ENCODE measurements at places on chromosomes 5 and 9. TPM values are rescaled to one million over a fixed set of nuclear protein-coding genes. Genes with fewer than 3 reads are reported as not detected.

DNA sequence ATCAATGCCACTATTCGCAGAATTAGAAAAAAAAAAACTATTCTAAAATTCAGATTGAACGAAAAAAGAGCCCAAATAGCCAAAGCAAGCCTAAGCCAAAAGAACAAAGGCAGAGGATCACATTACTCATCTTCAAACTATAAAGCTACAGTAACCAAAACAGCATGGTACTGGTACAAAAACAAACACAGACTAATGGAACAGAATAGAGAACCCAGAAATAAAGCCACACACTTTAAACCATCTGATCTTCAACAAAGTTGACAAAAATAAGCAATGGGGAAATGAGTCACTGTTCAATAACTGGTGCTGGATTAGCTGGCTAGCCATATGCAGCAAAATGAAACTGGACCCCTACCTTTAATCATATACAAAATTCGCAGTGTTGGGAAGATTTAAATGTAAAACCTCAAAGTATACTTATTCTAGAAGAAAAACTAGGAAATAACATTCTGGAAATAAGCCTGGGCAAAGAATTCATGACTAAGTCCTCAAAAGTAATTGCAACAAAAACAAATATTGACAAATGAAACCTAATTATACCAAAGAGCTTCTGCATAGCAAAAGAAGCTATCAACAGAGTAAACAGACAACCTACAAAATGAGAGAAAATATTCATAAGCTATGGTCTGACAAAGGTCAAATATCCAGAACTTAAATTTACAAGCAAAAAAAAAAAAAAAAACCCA lies 153.7 kb downstream of the NDUFS4 start:
- DNase-seq: no peak

The PCDHA12 gene
- not detected for total RNA-seq

The RFK gene
- 7.4 TPM for total RNA-seq

- no peak for DNase-seq
Observed at GRCh38 chr9:79301551-79302391, 270.0 kb upstream of the TLE4 start.

The PPIP5K2 gene
- 45.6 TPM for total RNA-seq

- no peak for DNase-seq
Observed at GRCh38 chr5:67246108-67246507, 49.5 kb upstream of the CD180 start.

The CDC25C gene
- not detected for total RNA-seq

The PCDH1 gene
- total RNA-seq: 0.17 TPM

DNA sequence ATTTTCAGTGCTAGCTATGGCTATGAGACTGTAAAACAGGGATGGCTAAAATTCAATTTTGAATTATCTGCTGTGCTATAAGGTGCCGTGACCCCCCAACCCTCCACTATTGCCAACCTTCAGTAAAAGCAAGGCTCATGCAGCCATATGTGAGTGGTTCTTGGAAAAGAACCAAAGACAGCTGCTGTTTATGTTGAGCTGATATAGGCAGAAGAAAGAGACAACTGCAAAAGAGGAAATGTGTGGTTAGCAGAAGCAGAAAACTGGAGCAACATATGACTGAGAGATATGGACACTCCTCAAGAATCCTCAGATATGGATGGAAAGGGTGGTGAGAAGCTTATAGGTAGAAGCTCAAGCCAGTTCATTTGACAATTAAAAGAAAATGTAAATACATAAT lies 200.3 kb downstream of the TLE1 start:
- no peak for DNase-seq

DNA sequence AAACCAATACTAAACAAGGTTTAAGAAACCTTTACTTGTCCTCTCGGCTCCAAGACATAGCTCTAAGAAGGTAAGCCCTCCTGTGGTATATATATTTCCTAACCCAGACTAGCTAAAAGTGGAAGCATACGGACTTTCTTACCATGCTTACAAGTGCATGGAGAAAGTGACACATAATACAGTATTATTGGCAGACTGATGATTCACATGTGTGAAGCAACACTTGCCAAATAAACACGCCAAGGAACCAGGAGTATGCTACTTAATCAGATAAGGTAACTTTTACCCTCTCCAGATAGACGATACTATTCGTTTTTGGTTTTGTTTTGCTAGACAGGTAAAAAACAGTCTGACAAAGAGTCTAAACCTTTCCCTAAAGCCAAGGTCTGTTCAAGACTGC lies 264.1 kb downstream of the MLLT3 start:
- DNase-seq: no peak

DNA sequence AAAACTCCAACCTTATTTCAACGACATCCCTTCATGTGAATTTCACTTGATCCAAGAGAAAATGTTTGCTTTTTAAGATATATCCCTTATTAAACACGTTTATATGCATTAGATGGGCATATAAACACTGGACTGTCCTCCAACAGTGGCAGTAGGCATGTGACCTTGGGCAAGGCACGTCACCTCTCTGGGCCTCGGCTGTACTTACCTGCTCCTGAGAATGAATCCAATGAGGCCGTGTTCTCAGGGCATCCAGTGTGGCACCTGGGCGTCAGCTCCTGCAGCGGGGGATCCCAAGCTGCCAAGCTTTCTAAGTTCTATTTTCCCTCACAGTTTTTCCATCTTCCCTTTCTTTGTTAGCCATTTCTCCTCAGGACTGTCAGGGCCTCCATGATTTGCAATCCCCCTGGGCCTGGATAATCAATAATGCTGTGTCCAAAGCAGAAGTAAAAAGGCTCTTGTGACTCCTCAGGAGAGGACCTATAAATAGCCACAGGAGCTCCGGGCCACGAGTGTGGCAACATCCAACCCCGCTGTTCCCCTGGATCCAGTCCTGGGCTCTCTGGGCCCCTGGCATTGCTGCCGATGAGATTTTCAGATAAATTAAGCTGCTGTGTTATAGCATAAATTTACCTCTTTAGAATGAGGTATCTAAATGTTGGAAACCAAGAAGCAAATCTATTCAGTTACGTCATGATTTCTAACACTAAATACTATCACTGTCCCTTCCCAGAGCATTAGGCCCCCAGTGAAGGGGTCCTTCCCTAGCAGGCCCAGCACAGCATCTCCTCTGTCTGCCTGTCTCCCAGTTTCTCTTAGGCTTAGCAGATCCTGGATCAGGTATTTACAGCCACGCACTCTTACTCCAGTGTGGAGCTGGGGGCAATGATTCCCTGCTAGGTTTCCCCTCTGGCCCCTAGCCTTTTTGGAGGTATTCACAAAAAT lies 76.8 kb downstream of the PTPN3 start:
- no peak for DNase-seq

- no peak for DNase-seq
Observed at GRCh38 chr5:89374818-89375521, 492.0 kb upstream of the MEF2C start.

GRCh38 chr5:148390914-148391313 lies 7.2 kb downstream of the FBXO38 start:
- DNase-seq: no peak

DNA sequence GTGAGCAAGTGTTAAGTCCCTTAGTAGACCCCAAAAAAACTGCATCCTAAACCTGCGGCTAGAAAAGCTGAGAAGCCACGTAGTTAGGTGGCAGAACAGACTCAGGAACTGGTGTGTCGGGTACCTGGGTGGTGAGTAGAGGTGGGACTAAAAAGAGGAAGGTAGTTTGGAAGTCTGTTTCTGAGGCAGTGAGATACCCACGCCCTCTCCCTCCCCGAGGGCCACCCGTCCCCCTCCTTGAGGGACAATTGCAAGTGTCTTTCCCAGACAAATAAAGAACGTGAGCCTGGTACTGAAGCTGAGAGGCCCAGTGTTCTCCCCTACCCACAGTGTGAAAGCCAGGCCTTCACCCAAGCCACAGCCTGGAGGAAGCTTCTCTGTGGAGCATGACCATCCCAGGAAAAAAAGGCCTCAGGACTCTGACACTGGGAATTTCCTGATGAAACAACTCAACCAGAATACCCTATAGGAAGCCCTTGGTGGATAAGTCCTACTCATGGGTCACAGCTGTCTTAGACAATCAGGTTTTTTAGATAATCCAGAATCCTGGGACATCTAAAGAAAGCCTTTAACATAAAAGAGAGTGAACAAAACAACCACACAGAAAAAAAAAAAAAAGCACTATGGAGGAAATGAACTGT lies 7.0 kb upstream of the CD74 start:
- DNase-seq: no peak

- DNase-seq: no peak
Observed at GRCh38 chr9:106653213-106653612, 209.8 kb upstream of the ZNF462 start.

GRCh38 chr9:33192493-33193255 lies 25.5 kb upstream of the B4GALT1 start:
- no peak for DNase-seq

DNA sequence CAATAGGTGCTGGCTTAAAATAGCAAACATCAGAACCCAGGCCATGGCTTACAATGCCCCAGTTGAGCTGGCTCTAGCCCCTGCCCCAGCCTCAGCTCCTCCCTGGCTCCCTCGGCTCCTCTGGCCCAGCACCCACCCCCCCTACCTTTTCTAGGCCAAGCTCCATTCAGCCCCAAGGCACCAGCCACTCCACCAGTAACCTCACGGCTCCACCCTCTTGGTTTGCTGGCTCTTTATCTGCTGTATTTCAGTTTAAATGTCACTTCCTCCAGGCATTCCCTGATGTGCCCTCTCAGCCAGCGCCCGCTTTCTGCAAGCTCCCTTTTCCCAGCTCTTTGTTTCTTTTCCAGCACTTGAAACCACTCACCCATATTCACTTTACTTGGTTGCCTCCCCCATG lies 10.6 kb downstream of the C1QTNF2 start:
- no peak for DNase-seq

DNA sequence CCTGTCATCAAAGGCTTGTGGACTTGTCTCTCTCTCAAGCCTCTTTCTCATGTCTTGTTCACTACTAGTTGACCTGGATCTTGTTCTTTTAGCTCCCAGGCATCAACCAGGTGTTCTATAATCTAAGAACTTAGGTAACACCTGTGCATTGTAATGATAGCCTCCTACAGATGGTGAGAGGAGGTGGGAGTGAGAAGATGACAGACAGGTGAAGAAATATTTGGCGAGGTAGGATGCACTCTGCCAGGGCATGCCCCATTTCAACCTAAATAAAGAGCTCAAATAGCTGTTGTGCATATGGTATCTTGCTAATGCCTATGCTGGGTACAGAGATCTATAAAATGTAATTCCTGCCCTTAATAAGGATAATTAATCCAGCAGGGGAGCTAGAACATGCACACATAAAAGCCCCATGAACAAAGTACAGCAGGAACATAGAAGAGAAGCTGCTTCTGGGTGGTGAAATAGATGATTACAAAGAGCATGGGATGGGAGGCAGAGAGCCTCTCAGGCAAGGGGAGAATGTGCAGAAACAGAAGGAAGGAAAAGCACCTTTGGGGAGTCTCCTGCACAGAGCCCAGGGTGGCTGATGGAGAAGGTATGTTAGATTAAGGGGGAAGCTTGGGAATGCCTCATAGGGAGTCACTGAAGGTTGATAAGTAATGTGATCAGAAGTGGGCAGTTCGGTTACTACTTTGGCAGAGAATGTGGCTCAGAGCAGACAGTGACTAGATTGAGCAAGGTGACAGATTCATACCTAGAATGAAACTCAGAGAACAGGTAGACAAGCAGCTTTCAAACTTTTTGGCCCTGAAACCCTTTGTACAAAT lies 28.0 kb upstream of the PLIN2 start:
- DNase-seq: no peak

The SPEF2 gene
- total RNA-seq: 3.2 TPM

The PRUNE2 gene
- not detected for total RNA-seq

The ADGRD2 gene
- total RNA-seq: not detected

- DNase-seq: no peak
Observed at GRCh38 chr9:124007565-124008302, 3.8 kb upstream of the LHX2 start.

DNA sequence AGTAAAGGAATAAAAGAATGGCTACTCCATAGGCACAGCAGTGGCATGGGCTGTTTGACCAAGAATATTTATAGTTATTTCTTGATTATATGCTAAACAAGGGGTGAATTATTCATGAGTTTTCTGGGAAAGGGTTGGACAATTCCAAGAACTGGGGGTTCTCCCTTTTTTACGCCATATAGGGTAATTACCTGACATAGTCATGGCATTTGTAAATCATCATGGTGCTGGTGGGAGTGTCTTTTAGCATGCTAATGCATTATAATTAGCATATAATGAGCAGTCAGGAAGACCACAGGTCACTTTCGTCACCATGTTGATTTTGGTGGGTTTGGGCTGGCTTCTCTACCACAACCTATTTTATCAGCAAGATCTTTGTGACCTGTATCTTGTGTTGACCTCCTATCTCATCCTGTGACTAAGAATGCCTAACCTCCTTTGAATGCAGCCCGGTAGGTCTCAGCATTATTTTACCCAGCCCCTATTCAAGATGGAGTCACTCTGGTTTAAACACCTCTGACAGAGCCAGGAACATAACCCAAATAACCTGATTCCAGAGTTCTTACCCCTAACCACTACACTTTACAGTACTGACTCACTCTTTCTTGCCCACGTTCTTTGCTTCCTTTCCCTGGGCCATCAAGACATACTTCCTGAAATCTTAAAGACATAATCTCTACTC lies 25.0 kb upstream of the MRPS30 start:
- no peak for DNase-seq

DNA sequence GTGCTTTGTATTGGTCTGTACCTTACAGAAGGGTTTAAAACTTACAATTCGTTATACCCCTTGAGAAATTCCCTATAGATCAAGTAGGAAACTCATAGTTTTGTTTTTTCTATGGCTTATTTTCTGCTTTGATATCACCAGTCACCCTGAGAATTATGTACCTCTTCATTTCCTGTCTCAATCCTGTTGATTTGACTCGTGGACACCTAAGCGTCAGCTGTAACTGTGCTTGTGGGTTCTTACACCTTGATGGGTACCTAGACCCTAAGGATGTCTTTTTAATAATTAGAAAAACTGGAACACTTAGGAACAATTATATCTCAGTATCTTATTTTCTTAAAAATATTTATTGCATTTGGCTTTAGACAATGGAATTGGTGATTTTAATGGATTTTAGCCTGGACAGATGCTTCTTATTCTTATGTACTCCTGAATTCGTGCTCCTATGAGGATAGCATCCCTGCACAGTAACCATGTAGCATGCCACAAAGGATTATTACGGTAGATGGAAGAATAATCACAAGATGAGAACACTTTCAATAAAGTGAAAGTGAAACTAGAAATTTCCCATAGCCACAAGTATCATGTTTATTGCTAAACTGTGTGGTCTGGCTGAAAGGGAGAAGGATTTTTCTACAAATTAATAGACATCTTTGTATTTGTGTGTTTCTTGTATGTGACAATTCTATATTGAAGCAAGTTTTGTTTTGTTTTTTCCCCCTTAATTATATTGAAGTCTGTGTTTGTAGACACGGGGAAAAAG lies 1920.3 kb upstream of the WWC1 start:
- DNase-seq: no peak

GRCh38 chr9:2158766-2159430 lies 143.8 kb downstream of the SMARCA2 start:
- DNase-seq: no peak

- no peak for DNase-seq
Observed at GRCh38 chr9:82880336-82881050, 182.4 kb downstream of the RASEF start.

Data from CD4-positive, alpha-beta T cell (primary cell).